Hypothalamus (tissue), 51 donors: ENCODE measurements at places on chromosomes 7 and 10.
A peak's percentile ranks its signal among the peaks of the same experiment; 100 is the strongest.

DNA sequence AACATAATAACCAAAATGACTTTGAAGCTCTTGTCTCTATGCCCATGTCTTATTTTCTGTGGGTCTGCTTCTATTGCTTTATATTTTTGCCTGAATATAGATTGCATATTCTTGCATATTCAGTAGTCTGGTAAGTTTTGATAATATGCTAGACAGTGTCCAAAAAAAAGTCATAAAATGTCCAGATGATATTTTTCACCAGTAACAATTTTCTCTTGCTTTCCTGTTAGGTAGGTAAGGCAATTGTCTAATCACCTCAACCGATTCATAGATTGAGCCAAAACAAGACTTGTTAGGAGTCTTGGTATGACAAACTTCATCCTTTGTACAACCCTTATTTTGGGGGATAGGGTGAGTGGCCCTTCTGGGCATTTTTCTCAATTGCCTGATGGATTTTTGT lies 277.0 kb upstream of the NRP1 start:
- no peak for DNase-seq

- DNase-seq = peak; percentile 9
These were observed 72.0 kb downstream of the SLC37A3 start for GRCh38 chr7:140326116-140326928.

- no peak for DNase-seq
These were observed 21.5 kb upstream of the PPP3CB start for GRCh38 chr10:73517166-73517888.

DNA sequence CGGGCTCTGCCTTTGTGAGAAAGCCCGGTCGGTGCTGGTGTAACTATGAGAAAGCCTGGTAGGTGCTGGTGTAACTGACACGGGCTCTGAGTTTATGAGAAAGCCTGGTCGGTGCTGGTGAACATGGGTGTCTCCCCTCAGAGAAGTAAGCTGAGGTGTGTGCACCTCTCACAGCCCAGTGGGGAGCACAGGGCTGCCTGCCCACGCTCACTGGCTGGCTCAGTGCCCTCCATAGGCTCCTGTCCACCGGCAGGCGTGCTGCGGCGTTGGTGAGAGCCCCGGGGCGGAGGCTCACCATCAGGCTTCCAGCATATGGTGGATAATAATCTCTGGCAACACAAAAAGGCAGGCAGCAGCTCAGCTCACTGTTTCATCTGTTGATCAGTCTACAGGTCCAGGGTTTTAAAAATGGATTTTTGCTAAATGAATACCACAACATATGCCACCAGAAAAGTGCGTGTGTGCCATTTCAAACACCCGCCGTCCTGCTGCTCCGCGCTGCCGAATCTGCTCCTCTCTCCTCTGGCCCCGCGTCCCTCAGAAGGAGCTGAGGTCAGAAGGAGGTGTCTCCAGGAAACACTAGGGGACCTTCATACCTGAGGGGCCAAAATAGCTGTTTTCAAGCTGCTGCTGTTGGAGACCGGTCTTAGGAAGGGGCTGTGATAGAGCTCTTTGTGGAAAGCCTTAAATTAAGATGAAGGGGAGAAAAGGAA lies 365.7 kb downstream of the DNAJB6 start:
- DNase-seq = no peak

DNA sequence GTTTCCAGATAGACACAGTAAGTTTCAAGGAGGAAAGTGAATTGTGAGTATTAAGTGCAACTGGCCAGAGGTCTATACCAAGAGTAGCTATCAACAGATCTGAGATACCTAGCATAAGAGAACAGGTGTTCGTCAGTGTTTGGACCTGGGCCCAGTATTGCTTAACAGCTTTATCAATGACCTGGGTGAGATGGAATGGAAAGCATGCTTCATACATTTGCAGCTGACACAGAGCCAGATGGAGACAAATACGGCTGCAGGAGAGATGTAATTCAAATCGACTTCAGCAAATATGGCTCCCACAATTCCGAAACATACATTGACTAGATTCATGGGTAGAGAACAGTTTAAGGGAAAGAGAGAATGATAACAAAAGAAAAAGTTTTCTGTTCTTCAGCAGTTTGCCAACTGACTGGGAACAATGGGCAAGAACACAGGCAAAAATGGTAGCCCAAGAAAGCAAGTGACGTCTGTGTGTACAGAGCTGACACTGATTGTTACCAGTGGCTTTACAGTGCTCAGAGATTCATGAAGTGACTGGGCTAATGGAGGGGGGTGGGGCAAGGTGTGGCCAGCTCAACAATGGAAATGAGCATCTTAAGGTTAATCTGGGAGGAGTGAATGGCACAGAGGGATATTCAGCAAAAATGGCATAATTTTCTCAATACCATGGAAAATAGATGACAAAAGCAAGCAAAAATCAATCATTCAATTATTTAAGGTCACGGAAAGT lies 28.0 kb upstream of the COBL start:
- no peak for DNase-seq

GRCh38 chr10:63103971-63104409 lies 29.1 kb upstream of the NRBF2 start:
- no peak for DNase-seq

DNA sequence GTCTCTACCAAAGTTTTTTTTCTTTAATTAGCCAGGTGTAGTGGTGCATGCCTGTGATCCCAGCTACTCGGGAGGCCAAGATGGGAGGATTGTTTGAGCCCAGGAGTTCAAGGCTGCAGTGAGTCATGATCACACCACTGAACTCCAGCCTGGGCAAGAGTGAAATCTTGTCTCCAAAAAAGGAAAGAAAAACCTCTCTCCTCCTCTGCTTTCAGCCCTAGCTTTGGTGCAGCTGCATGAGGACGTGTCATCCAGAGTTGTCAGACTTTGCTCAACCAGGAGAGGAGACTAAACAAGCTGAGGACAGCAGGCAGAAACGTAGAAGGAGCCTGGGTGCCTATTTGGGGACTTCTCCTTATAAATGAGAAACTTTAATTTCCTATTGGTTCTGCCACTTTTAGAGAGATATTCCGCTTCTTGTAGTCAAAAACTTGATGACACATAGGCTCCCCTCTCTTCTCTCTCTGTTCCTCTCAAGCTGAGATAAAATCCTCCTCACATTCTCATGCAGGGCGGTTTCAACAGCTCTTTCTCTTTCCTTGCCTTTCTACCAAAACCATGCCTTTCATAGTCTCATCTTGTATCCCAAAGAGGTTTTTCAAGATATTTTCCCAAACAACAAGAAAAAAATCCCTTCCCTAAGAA lies 205.4 kb downstream of the ARHGAP12 start:
- DNase-seq = no peak

DNA sequence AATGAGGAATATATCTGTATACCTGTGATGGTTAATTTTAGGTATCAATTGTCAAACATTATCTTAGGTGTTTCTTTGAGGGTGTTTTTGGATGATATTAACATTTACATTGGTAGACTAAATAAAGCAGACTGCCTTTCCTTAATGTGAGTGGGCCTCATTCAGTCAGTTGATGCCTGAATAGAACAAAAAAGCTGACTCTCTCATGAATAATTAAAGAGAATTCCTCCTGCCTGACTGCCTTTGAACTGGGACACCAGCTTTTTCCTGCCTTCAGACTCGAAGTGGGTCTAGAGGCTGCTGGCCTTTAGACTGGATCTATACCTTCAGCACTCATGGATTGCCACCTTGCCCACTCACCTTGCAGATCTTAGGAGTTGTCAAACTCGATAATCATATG lies 117.9 kb upstream of the TMEM168 start:
- DNase-seq = no peak

- DNase-seq = no peak
These were observed 46.6 kb downstream of the ALOX5 start for GRCh38 chr10:45420453-45421192.

DNA sequence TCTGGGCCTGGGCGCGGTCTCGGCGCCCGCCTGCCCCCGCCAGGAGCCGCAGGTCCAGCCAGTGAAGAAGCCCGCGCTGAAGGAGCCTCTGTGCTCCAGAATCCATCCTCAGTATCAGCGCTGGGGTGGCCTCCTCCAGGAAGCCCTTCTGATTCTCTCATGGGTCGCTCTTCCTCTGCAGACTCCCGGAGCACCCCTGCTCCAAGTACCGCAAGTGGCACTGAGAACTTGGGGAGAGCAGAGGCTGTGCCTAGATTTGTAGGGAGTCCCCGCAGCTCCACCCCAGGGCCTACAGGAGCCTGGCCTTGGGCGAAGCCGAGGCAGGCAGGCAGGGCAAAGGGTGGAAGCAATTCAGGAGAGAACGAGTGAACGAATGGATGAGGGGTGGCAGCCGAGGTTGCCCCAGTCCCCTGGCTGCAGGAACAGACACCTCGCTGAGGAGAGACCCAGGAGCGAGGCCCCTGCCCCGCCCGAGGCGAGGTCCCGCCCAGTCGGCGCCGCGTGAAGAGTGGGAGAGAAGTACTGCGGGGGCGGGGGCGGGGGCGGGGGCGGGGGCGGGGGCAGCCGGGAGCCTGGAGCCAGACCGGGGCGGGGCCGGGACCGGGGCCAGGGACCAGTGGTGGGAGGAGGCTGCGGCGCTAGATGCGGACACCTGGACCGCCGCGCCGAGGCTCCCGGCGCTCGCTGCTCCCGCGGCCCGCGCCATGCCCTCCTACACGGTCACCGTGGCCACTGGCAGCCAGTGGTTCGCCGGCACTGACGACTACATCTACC lies at the start of gene ALOX5:
Gene ALOX5 (plus strand): TSS at position 641 of the 774 bp plus-strand sequence. CDS start 64 bp downstream, at position 705.
- no peak for DNase-seq

- no peak for DNase-seq
These were observed 4.4 kb downstream of the TDRD1 start for GRCh38 chr10:114183563-114183962.

GRCh38 chr10:33315891-33316290 lies 18.6 kb downstream of the NRP1 start:
- DNase-seq = no peak

- no peak for DNase-seq
These were observed 47.3 kb downstream of the DGKB start for GRCh38 chr7:14855033-14855794.

DNA sequence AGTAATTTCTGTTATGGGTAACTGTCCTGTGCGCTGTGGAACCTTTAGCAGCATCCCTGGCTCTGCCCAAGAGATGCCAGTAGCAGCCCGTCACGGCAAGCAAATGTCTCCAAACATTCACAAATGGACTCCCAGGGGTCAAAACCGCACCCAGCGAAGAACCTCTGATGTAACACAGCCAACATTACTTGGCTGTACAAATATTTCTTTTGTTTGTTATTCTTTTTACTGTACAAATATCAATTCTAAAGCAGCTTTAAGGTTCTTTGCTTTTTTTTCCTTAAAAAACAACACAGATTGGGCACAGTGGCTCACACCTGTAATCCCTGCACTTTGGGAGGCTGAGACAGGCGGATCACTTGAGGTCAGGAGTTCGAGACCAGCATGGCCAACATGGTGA lies 182.5 kb downstream of the KMT2E start:
- DNase-seq = no peak

DNA sequence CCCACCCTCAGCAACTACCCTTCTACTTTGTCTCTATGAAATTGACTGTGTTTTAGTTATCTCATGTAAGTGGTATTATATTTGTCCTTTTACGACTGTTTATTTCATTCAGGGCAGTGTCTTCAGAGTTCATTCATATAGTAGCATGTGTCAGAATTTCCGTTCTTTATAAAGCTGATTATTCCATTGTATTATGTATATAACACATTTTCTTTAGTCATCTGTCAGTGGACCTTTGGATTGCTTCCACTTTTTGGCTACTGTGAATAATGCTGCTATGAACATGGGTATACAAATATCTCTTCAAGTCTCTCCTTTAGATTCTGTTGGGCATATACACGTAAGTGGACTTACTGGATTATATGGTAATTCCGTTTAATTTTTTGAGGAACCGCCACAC lies 14.5 kb downstream of the SLF2 start:
- no peak for DNase-seq

DNA sequence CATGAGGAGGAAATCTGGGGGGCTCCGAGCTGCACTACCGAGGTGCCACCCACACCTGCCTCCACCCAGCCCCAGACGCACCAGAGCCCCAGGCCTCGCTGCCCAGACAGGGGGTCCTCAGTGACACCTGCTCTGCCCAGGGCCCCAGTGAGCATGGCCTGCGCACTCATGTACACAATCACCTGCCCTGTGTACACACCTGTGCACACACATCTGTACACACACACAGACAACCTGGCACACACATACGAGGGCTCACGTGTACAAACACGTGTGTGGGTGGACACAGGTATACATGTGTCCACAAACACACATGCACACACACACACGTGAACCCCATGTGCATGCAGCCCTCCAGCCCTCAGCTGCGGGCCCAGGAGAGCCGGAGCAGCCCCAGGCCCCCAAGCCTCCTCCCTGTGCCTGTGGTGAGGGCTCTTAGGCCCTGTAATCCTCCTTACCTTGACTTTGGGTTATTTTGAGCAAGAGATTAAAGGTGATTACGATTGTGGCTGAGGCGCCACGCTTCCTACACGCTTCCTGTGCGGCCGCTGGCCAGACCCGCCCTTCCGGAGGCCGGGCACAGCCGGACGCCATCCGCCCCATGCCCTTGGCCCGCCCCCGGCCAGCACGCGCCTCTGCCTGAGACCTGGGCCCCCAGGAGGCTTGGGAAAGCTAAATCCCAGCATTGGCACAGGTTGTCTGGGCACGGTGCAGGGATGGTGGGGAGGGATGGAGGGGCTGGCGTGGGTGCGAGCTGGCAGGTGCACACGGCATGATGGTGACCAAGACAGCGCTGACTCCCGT lies 71.9 kb downstream of the ELFN1 start:
- no peak for DNase-seq

GRCh38 chr10:68957284-68957615 lies 1.3 kb downstream of the DDX21 start:
- no peak for DNase-seq

GRCh38 chr7:50728184-50728583 lies 54.5 kb downstream of the GRB10 start:
- no peak for DNase-seq

DNA sequence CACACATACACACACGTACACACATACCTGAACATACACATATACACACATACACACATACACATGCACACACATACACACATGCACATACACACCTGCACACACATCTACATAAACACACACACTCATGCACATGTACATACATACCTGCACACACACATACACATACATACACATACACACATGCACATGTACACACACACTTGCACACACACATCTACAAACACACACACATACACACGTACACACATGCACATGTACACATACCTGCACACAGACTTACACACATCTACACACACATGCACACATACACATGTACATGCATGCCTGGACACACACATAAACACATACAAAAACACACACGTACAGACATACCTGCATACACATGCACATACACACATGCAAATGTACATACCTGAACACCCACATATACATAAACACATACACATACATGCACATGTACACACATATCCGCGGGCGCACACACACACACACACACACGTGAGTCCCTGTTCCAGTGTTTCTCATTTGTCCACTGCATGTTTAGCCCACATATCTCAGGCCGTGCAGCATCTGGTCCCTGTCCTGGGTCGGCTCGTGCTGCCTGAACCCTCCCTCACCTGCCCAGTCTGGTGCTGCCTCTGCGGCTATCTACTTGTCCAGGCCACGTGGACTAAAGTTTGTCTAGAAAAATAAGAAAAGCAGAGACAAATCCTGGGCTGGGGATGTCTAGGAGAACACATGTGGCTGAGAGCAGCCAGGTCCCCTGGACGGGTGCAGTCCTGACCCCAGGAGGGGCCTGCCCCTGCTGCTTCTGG lies 238.7 kb downstream of the TCERG1L start:
- no peak for DNase-seq

- no peak for DNase-seq
These were observed 119.3 kb downstream of the C10orf90 start for GRCh38 chr10:126551202-126551601.

- DNase-seq = no peak
These were observed 9.2 kb downstream of the ZNF488 start for GRCh38 chr10:47374611-47375536.
